Right atrium auricular region (tissue), 2 donors: ENCODE measurements at places on chromosomes 13 and 19. TPM values are rescaled to one million over a fixed set of nuclear protein-coding genes. Genes with fewer than 3 reads are reported as not detected.

The LAIR2 gene
- not detected for total RNA-seq

The KANK2 gene
- total RNA-seq = 622 TPM

The CLC gene
- total RNA-seq = not detected

GRCh38 chr13:73075546-73075945 lies 16.7 kb downstream of the KLF5 start:
- DNase-seq = no peak

DNA sequence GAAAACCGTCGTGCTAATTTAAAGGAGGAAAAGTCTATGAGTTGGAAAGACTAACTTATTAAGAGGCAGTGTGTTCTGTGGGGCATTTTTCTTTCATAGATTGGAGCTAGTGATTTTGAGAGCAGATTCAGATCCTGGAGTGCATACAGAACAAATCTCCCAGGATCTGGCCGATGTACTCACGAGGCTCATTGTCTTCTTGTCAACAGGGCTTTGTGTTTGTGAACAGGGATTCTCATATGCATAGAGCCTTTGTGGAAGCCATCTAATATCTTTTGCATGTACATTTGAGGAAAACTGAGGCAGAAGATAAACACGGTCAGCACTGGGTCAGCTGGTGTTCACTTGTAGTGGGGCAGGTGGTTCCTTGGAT lies 482.9 kb upstream of the TSHZ3 start:
- DNase-seq = no peak

The TIMM13 gene
- total RNA-seq = 37.1 TPM

The LHB gene
- not detected for total RNA-seq

The ANKRD27 gene
- 18.8 TPM for total RNA-seq
